ENCODE measurements at places on chromosomes 7 and 10.

DNA sequence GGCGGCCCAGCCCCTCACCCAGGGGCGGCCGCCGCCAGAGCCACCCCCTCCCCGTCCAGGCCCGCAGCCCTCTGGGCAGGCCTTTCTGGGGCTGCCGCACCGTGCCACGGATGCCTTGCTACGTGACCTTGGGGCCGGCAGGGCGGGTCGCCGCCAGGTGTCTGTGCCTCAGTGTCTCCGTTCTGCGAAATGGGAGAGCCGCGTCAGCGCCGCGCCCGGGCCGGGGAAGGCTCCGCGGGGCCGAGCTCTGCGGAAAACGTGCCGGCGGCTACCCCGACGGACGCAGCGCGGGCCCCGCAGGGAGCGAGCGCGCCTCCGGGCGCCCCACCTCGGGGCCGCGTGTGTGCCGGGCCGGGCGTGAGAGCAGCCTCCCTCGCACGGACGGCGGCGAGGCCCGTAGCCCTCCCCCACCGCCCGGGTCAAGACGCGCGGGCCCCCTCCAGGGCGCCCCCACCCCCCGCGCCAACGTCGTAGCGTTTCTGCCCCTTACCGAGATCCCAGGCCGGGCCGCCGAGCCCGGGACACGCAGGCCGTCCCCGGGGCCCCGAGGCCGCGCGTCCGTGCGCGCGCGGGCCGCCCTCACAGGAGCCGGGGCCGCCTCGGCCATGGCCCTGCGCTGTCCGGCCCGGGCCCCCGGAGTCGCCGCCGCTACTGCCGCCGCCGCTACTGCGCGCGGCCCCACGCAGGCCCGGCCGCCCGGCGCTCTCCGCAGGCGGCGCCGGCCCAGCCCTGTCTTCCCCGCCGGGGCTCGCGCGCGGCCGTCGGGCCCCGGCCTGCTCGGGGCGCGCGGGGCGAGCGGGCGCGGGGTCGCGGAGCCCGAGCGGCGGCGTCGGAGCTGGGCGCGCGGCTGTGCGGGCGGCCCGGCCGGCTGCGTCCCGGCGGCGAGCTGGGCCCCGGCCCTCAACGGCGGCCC, 1.1 kb downstream of the ZNF777 start:
- DNase-seq = no peak

GRCh38 chr10:43261578-43262396, 5.1 kb downstream of the RASGEF1A start:
- DNase-seq = no peak

DNA sequence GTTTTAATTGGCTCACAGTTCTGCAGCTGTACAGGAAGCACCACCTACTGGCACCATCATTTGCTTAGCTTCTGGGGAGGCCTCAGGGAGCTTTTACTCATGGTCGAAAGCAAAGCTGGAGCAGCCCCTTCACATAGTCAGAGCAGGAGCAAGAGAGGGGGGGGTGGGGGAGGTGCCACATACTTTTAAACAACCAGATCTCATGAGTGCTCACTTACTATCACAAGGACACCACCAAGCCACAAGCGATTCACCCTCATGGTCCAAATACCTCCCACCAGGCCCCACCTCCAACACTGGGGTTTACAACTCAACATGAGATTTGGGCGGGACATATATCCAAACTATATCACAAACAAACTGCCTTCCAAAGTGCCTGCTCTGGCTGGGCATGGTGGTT, 31.7 kb upstream of the SLC18A3 start:
- no peak for DNase-seq

DNA sequence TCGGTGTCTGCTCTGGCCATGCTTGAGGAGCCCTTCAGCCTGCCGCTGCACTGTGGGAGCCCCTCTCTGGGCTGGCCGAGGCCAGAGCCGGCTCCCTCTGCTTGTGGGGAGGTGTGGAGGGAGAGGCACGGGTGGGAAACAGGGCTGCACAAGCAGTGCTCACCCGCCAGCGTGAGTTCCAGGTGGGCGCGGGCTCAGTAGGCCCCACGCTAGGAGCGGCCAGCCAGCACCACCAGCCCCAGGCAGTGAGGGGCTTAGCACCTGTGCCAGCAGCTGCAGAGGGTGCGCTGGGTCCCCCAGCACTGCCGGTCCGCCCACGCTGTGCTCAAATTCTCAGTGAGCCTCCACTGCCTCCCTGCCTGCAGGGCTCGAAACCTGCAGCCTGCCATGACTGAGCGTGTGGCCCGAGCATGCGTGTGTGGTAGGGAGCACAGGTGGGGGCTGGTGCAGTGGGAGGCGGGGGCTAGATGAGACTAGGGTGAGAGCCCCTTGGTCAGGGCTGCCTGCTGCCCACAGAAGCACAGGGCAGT, 223.0 kb downstream of the ZNF248 start:
- DNase-seq = no peak
